ENCODE measurements at places on chromosomes 16 and 17.

DNA sequence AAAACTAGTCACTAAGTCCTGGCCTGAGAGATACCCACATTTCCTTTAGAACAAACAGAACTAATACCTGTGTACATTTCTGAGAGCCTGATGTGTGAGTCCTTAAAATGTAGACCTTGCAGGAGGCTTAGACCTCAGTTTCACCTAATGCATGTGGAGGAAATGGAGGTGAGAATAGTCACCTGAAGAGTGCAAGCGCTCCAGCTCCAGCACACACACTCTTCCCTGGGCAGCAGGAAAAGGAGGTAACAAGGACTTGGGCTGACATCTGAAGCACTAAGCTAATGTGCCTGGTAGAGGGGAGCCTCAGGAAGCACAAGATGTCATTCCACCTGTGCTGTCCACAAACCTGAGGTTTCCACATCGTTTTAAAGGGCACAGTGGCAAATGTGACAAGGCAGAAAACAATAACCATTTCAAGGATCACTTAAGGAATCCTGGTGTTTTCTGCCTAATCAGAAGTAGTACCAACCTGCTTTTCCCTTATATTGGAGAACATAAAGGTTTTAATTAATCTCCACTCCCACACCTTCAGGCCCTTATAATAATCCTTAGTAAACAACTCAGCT, 17.2 kb upstream of the RSL1D1 start:
- DNase-seq = no peak

- no peak for DNase-seq
Observed at GRCh38 chr17:72754513-72754912, 338.0 kb downstream of the SLC39A11 start.

GRCh38 chr17:40307001-40307730, 1.8 kb upstream of the RARA start:
- no peak for DNase-seq

- DNase-seq = no peak
Observed at GRCh38 chr16:2852003-2852730, 5.8 kb downstream of the PRSS22 start.

DNA sequence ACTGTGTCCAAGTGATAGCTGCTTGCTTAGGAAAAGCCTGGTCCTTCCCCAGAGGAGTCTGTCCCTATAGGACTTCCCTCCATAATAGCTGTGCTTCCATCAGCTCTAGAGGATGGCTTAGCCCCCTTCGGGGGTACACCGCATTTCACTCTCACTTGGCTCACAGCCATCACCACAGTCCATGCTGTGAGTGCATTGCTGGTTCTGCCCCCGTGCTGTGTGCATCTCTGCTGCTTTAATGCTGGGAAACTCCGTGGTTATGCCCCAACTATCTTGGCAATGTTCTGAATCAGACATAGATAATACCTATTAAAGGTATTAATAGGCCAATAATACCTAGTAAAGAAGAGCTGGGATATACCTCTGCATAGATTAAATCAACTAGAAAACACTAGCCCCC, 58.3 kb downstream of the SIAH1 start:
- no peak for DNase-seq

GRCh38 chr16:11224894-11225676, 30.9 kb downstream of the SOCS1 start:
- peak; percentile 66 for DNase-seq

DNA sequence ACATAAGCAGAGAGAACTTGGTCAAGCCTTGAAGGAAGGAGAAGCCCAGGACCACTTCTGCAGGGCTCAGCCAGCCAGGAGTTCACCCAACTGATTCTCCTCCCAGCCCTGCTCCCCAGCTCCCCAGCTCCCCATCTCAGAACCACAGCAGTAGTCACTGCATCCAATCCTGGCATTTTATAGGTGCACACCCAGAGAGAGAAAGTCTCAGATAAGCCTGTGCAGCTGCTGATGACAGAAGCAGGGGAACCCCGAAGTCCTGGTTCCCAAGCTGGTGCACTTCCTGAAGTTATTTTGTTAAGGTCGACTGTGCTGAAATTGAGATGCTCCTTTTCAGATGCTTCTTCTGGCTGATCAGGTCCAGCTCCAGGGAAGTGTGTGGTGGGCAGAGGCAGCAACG, 6.6 kb downstream of the RNF112 start:
- no peak for DNase-seq

DNA sequence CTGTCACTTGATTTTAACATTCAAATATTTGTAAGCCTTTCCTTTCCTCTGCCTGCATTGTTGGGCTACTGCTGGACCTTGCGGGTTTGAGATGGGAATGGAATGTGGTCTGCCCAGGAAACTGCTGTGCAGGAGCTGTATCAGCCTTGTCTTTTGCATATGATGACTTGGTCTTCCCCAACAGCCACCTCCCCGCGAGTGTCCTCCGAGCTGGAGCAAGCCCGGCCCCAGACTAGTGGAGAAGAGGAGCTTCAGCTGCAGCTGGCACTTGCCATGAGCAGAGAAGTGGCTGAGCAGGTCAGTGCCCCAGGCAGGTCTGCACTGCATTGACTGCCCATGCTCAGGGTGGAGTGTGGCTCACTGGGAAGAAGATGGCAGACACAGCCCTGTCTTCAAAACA, 52.8 kb downstream of the B9D1 start:
- DNase-seq = no peak

DNA sequence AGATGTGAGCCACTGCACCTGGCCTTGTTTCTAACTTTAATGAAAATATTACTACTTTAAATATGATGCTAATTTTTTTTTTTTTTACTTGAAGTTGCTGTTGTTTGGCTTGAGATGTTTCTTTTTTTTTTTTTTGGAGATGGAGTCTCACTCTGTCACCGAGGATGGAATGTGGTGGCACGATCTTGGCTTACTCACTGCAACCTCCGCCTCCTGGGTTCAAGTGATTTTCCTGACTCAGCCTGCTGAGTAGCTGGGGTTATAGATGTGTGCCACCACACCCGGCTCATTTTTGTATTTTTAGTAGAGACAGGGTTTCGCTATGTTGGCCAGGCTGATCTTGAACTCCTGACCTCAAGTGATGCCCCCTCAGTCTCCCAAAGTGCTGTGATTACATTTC, 23.6 kb downstream of the IGSF6 start:
- DNase-seq = no peak

DNA sequence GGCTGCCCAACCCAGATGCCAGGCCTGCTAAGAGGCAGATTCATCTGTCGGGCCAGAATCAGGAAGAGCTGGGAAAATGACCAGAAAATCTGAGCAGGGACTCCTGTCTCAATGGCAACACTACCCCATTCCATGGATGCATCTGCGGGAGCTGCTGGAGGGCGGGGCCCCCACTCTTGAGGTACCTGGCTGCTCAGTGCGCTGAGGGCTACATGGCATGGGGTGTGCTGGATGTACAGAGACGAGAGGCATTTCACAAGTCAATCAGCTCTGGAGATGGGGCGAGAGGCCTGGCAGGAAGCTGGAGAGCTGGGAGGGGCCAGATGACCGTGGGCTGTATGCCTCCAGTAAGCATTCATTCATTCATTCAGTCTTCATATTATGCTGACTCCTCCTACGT, 6.4 kb downstream of the SDK2 start:
- DNase-seq = no peak

GRCh38 chr17:43366891-43367736, 31.7 kb upstream of the ARL4D start:
- DNase-seq = peak; percentile 23

DNA sequence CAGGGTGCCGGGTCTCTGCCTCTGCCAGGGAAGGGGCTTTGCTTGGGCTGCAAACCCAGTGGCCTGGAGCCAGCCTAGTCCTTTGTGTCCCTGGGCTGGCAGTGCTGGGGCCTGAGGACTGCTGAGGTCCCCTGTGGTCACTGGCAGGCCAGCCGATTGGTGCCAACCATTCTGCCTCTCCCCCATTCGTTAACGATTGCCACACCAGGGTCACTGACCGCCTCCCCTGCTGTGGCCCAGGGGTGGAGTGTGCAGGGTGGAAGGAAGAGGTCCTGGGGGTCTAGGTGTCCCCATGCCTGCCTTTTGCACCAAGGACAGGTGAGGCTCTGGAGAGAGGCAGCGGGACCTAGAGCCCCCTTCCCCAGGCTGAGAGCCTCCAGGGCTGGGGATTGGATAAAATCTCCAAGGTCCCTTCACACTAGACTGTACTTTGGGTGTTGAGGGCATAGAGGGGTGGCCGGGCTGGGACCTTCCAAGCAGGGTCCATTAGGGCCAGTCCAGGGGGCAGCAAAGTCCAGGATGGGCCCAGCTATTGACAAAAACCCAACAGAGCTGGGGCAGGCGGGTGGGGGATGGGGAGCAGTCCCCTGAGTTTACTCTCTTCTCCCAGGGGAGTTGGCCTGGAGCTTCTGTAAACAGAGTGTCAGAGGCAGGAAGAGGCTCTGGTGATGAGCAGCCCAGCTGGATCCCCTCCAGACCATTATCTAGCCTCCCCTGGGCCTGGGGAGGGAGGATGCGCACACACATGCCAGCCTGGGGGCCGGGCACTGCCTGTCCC, 1.1 kb downstream of the VASN start:
- DNase-seq = no peak

DNA sequence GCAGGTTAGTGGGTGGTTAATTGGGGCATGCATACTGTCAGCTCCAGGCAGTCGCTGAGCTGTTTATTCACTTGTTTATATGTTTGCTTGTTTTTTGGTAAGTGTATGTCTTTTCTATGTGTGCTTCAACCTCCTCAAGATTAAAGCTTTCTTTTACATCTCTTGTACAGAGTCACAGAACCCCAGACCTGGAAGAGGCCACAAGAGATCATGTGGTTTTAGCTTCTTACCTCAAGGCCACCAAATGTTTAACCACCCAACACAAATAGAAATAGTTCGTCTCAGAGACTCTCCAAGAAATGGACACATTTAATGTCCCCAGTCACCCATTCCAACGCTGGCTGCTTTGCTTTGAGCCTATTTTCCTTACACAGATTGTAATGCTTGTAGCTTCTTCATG, 11.8 kb upstream of the TMEM98 start:
- DNase-seq = no peak

DNA sequence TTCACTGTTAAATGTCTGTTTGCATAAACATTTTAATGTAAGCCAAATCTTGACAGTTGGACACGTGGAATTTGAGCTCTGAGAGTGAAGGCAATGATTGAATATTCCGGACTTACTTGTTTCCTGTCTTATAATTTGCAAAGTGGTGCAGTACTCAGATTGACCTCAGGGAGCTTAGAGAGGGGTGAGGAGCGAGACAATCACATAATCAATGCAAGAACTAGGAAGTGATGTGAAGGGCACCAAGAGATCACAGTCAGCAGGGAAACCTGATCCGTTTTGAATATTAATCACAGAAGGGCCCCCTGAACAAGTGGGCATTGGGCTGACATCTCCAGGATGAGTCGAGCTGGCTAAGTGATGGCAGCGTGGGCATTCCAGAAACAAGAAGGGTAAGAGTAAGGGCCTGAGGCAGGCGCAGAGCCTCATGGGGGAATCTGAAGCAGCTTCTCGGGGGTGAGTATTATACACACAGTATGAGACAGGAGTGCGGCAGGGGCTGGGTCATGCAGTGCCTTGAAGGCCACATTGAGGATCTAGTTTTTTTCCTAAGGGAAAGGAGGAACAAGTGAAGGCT, 26.1 kb downstream of the TEX2 start:
- no peak for DNase-seq

- no peak for DNase-seq
Observed at GRCh38 chr17:52145476-52145875, 13.0 kb downstream of the CA10 start.

DNA sequence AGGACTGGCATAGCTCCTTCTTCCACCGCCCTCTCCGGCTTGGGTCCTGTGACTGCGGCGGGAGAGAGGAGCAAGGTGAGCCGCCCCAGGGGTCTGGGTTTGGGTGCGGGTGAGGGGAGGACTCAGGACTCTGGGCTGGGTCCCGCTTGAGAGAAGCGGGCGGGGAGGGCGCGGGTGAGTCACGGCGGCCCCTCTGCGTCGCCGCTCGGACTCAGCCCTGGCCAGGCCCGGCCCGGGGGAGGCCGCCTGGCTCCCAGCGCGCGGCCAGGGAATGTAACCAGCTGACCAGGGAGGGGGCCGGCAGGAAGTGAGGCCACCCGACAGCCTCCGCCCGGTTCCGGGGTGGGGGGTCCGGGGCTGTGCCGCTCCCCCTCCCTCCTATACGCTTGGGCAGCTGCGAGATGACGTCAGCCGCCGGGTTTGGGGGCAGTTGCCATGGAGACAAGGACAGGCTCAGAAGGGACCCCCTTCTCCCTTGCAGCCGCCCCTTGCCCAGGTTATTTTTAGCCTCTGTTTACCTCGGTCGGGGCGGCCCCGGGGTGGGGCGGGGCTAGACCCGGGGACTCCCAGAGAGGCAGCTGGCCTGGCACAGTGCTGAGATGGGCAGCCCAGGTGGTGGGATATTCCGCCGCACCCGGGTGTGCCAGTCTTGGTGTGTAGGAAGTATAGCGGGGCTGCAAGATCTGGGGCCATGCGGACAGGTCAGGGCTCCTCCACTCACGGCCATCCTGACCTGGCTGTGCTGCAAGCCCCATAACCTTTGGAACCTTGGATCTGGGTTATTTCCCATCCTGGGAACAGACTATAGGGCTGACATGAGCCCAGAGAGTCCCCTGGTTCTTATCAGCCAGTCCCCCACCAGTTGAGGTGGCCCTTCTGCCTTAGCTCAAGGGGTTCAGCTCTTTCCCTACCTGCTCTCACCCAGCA, 1.6 kb downstream of the RIPOR1 start:
- DNase-seq = peak; percentile 19

DNA sequence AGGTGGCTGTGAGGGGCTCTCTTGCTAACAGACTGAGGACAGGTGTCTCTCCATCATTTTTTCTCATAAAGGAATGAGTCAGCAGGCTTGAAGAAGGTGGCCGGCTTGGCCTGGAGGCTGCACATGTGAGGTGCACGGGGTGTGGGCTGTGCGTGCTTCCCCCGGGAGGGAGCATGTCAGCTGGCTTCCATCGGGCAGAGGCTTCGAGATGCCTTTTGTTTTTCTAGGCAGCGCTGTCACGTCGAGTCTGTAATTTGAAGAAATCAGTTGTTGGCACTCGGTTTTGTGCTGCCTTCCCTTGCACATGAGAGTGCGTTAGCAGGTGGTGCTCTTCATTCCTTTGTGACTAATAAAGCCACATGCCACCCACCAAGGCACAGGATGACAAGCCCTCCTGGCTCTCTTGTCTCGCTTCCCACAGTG, 89.7 kb downstream of the NPIPB11 start:
- DNase-seq = no peak

DNA sequence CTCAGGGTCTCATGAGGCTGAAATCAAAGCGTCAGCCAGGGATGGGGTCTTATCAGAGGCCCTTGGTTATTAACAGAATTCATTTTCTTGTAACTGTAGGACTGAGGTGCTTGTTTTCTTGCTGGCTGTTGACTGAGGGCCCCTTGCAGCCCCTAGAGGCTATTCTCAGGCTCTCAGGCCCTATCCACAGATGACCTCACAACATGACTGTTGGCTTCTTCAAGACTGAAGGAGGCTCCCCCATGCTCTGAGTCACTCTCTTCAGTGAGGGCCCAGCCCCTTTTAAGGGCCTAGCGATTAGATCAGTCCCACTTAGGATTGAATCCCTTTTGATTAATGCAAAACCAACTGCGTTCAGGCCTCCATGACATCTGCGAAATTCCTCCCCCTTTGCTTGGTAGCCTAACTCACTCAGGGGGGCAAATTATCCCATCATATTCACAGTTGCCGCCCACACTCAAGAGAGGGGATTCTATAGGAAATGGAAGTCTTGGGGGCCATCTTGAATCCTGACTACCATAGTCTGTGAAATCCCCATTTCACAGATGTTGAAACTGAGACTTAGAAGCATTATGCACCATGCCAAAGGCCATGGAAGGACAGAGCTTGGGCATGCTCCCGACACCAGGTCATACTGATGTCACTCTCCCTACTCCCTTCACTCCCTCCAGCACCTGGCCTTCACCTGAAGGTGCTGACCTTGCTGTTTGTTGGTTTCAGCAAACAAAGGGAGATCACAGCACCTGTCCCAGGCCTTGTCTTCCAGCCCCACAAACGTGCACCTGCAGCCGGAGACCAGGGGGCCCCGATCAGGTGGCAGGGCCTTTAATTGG, 592.3 kb downstream of the MAF start:
- DNase-seq = no peak

Data from effector CD8-positive, alpha-beta T cell (primary cell).